ENCODE measurements at places on chromosomes 12 and 14.

GRCh38 chr12:48981757-48982157 is 3.6 kb downstream of the WNT1 start:
- DNase-seq, result no peak

- no peak for DNase-seq
Observed at GRCh38 chr12:72074956-72075355, 136.3 kb downstream of the TPH2 start.

GRCh38 chr14:104093366-104094055 is 8.0 kb downstream of the ASPG start:
- no peak for DNase-seq

DNA sequence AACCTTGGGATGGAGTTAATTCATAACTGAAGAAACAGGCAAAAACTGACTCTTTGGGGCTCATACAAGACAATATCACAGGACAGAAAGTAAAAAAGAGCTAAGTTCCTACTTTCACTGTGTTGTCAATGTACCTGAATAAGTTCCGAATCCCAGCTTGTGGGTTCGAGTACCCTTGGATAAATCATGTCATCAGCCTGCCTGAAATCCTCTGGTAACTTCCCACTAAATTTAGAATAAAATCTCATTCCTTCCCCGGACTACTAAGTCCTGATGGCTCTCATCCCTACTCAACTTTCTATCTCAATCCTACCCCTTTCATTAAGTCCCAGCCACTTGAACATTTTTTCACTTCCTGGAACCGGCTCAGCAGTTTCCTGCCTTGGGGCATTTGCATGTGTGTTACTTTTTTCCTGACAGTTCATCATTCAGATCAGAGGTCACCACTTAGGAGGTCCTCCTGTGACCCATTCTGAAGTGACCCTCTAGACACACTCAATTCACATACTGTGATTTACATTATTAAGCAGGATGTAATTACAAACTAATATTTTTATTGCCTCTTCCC is 12.7 kb downstream of the ERP29 start:
- DNase-seq, result no peak

DNA sequence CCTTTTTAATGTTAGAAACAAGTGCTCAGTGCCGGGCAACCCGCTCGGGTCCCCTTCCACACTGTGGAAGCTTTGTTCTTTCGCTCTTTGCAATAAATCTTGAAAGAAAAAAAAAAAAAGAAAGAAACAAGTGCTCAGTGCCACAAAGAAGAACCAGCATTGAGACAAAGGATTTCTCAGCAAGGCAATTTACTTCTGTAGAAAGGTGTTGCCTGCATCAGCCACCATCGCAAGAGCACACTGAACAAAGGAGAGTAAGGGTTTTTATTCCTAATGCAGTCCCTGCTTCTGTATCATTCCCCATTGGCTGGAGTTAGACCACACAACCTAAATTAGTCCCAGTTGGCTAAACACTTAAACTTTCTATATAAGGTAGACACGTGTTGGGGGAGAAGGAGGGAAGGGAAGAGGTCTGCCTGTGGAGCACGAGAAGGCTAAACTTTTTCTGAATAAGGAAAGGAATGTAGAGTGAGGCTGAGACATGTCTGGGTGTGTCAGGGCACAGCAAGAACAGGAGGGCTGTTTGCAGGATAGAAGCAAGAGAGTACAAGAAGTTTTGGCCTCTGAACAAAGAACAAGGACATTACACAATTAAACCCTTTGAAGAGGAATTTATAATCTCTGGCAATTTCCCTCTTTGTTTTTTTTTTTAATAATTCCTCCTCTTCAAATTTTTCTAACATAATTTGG is 21.4 kb downstream of the KLRF2 start:
- DNase-seq, result no peak

DNA sequence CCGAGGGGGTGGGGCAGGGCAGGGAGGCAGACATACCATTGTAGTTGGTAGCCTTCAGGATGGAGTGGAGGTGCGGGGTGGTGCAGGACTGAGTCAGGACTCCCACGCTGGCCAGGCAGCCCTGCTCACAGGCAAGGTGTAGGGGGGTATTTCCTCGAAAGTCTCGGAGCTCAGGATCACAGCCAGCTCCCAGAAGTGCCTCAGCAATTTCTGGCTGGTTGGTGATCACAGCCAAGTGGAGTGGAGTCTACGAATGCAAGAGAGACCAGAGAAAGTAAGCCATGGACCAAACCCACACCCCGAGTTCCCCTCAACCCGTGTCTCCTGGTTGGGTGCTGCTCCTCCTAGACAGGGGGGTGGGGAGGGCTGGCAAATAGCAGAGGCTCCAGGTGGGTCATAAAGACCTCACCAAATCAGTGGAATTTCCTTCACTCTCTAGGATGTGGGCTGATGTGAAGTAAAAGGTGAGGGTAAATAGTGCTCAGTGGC is 1.4 kb downstream of the NFKBIA start:
- no peak for DNase-seq

DNA sequence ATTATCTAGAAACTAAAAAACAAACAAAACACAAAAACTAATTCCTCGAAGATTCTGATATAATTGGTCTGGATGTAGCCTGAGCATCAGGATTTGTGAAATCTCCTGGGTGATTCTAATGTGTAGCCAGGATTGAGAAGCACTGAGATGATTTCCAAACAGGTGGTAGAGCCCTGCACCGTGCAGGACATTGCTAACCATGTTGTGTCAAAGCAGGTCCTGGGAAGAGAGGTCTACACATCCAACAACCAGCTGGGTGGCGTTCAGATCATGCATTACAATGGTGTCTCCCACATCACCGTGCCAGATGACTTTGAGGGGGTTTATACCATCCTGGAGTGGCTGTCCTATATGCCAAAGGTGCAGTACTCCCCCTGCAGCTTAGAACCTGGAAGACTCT is 56.3 kb downstream of the FOXN4 start:
- DNase-seq, result no peak

DNA sequence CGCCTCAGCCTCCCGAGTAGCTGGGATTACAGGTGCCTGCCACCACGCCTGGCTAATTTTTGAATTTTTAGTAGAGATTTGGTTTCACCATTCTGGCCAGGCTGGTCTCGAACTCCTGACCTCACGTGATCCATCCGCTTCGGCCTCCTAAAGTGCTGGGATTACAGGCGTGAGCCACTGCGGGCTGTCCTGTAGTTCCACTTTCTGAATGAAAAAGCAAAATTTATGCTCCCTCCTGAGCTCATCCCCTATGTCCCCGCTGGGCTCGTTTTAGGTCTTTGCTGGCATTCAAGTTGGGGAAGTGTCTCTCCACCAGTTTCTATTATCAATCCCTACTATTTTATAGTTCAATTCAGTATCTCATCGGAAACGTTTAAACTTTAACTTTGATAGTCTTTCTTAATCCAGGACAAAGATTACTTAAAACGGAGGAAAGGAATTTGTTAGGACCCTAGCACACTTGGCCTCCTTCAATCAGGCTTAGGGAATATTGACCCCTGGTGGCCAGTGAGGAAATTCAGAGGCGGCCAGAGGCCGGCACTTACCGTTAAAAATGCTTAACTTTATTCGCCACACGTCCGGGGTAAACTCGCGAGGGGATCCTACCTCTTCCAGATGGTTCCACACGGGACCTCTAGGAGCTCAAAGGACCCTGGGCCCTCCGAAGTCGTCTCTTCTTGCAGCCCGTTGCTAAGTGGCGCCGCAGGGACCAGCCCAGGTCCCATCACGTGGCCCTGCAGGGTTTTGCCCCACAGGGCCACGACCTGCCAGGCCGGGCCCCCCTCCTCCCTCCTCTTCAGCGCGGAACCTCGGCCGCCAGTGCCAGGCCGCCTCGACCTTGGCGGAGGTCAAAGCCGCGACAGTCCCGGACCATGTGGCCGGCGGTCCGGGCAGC is 11.4 kb upstream of the DNAL1 start:
- no peak for DNase-seq

- no peak for DNase-seq
Observed at GRCh38 chr12:67410246-67410645, 141.1 kb downstream of the CAND1 start.

DNA sequence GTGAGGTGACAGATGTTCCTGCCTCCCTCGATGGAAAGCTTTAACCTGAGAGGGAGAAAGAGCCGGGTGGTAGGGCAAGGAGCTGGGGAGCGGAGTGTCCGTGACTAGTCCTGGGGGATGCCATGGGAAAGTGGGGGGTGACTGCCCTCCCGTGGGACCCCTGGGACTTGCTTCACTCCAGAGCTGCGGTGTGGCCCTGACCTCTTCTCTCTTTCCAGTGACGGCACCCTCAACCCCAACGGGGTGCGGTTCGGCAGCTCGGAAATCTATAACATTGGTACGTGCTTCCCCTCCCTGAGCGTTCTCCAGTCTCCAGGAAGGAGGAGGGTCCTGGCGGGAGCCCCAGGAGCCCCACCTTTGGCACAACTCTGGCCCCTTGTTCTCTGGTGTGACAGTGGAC is 69.3 kb downstream of the AACS start:
- DNase-seq, result no peak

DNA sequence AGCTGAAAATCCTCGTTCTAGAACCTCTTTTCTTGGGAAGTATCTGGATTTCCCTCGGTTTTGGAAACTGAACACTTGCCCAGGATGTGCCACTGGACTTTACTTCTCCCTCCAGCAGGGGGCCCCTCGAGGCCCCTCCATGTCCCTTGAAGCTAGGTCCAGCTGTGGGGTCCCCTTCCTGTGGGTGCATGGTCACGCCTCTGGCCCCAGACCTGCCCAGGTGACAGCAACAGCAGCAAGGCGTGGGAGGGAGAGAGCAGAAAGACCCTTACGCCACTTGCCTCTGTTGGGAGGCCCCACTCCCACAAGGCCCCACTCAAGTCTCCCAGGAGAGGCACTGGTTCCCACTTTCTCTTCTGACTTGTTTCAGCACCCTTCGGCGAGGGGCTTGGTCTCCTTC is 3.1 kb downstream of the SLC25A29 start:
- DNase-seq, result no peak

- no peak for DNase-seq
Observed at GRCh38 chr12:26646571-26646970, 186.4 kb downstream of the ITPR2 start.

DNA sequence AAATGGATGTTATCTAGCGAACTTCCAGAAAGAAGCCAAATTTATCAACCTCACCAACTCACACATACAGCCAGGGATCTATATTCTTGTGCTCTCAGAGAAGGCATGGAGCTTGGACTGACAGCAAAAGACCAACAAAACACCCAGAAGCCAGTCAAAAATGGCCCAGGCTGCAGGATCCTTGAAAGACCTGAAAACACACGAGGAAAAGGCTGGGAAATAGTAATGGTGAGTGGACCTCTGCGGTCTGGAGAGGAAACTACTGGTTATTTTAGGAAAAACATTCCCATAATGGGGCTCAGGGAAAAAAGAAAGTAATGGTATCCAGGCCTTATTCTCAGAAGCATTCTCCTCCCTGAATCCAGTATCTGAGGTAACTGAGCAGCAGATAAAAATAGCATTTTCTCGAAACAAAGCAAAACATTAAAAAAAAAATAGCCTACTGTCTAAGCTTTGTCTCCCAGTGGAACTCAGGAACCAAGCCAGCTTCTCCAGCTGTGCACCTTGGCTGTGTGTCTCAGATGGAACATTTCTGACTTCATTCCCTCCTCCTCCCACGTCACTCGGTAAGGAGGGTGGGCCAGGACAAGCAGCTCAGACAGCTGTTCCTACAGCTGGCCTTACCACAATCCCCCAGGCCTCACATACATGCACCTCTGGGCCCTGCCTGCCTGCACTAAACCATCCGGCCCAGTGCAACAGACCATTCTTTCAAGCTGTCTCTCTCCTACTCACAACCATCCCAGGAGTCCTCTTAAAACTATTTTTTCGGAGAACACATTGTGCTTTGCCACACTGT is 249.9 kb downstream of the DAD1 start:
- DNase-seq, result peak; percentile 46

- DNase-seq, result no peak
Observed at GRCh38 chr14:35704793-35705493, 104.2 kb downstream of the RALGAPA1 start.

- DNase-seq, result no peak
Observed at GRCh38 chr14:103862393-103862782, 15.0 kb upstream of the PPP1R13B start.

DNA sequence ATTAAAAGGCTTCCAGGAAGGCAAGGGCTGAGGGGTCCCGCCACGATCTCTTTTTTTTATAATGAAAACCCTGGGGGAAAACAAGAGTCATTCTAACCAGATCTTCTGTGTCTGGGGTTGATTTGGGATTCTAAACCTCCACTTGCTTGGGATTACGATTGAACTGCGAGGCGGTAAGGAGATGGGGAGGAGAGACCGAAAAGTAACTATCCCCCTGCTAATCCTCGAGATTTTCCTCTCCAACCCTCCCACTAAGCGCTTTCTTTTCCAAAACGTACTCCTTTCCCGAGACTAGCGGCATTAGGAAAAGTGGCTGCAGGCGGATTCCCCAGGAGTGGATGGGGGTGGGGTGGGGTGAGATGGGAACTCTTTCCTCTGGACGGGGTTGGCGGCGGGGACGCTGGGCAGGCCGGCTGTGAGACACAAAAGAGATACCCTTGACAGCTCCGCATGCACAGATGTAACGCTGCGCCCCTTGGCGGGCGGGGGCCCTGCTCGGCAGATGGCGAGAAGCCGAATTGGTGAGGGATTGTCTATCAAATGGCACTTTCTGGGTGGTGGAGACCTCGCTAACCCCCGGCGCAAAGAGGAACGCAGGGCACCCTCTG is 830 bp upstream of the SRRM4 start:
- DNase-seq, result no peak

DNA sequence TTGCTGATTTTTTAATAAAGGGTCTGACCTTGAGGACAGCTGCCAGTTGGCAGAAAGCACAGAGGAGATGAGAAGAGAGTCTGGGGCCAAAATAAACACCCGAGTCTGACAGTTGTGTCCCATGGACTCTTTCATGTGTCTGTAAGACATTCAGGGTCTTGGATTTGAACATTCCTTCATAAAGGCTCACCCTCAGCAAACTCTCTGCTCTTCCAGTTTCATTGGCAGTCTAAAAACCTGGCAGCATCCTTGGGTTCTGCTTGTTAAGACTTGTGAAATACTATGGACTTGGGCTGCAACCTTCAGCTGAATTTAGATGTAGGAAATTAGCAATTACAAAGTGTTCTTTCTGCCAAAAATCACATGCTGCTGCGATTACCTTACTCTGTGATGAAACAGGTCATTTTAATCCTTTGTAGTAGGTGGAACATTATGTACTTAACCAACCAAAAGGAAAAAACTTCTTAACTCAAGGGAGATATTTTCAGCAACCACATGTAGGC is 32.0 kb upstream of the LMNTD1 start:
- DNase-seq, result peak; percentile 38

GRCh38 chr12:46386360-46386867 is 13.8 kb upstream of the SLC38A2 start:
- DNase-seq, result peak; percentile 98

- peak; percentile 68 for DNase-seq
Observed at GRCh38 chr12:116604178-116604895, 45.2 kb downstream of the MAP1LC3B2 start.

- DNase-seq, result no peak
Observed at GRCh38 chr12:103773109-103773910, 67.7 kb downstream of the NT5DC3 start.

- no peak for DNase-seq
Observed at GRCh38 chr12:123787466-123787865, 25.4 kb downstream of the DNAH10 start.

DNA sequence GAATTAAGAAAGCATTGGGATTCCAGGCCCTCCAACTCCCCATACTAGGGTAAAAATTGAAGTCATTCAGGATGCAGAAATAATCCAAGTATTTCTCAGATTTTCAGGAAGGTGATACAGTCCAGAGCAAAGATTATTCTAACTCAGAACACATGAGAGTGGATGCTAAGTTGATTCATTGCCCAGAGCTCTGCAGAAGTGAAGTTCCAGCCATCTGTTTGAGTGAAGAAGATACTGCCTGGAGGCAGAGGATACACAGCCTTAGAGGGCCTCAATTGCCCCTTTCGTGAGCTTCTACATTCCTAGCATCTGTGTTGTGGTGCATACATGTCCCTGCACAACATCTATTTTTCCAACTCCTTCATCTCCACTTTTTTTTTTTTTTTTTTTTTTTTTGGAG is 36.9 kb upstream of the SMUG1 start:
- DNase-seq, result no peak

All from fibroblast of skin of left quadriceps (primary cell).